Activated CD4-positive, CD25-positive, alpha-beta regulatory T cell treated with anti-CD3 and anti-CD28 coated beads, Interleukin-2, amount 50 U/mL, for 24 hours (primary cell): ENCODE measurements at places on chromosomes 12 and 14.

DNA sequence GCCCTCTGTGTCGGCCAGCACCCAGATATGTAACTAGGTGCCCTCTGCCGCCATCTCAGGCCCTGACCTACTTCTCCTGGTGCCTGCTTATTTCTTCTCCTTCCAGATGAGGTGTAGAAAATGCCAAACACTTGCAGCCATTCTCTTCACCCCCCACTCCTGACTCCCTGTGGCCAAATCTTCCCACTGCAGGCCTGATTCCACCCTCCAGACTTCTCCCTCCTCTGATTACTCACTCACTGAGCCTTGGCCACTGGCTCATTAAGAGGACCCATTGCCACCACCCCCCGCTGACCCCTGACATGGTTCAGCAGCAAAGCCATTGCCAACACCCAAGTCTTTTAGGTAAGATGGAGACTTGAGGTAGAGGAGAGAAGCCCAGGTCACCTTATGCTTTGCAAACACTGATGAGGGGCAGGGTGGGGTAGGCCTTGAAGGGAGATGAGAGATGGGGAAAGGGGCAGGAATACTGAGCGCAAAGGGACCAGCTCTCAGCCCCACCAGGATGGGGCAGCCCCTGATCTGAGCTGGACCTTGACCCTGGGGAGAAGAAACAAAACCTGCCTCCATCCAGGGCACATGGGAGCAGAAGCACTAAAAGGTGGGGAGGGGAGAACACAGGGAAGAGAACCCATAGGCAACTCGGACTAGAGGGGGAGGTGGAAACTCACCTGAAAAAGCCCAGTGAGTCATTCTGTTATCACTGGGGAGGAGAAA, 25.1 kb upstream of the ANO2 start:
- no peak for ATAC-seq

DNA sequence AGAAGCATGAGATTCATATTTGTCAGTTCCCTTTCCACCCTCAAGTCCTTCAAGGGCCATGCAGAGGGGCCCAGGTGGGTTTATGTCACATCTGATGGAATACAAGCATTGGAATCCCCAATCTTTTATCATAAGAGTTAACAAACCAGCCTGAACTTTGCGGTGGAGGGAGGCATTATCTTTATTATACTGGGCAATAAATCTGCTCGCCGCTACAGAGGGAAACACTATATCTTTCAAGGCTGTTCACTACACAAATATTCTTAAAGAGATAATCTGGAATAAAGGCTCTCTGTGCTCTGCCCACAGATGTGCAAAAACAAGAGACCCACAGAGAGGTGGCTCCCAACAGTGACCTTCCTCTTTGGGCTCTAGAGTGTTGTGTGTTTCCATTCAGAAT, 153.6 kb upstream of the PLEKHA5 start:
- no peak for ATAC-seq

- ATAC-seq, result no peak
These were observed 303.5 kb upstream of the NPAS3 start for GRCh38 chr14:32635061-32635719.

DNA sequence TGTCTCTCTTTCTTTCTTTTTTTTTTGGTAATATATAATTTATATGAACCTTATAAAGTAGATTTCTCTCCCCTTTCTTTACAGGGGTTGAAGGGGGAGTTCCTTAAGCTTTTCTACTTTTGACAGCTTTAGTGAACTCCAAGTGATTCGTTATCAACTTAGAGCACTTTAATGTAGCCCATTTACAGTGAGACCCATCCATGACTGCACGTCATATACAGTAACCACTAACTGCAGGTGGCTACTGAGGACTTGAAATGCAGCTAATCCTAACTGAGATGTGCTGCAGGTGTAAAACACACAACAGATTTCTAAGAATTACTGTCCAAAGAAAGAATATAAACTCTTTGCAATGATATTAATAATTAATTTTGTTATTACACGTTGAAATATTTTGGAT, 582 bp downstream of the LRRIQ1 start:
- no peak for ATAC-seq

DNA sequence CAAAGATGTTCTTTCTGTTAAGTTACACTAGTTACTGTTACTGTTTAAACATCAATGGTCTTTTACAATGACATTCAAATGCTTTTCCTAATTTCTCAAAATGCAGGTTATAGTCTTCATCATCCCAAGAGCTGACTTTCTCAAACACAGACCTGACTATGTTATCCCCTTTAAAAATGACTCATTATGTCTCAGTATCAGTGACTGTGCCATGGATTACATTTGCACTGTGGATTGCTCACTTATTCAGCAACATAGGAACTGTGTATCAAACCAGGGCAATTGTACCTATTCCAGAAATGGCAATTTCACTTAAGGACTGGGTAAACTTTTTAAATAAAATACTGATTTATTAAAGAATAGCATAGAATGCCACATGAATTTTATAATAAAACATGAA, 630.2 kb upstream of the NOVA1 start:
- ATAC-seq, result no peak

DNA sequence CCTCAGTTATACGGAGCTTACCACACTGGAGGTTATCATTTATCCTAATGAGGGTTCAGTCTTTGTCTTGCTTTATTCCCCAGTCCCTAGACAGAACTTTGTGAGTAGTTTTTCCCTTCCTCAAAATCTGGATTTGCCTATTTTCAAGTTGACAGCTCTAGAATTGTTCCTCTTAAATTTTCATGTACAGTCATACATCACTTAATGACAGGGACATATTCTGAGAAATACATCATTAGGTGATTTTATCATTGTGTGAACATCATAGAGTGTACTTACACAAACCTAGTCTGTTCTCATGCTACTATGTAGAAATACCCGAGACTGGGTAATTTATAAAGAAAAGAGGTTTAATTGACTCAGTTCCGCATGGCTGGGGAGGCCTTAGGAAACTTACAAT, 3.1 kb downstream of the PRKAB1 start:
- ATAC-seq, result peak; percentile 6

- ATAC-seq, result peak; percentile 23
These were observed 745 bp downstream of the CDCA4 start for GRCh38 chr14:105019861-105020814.

DNA sequence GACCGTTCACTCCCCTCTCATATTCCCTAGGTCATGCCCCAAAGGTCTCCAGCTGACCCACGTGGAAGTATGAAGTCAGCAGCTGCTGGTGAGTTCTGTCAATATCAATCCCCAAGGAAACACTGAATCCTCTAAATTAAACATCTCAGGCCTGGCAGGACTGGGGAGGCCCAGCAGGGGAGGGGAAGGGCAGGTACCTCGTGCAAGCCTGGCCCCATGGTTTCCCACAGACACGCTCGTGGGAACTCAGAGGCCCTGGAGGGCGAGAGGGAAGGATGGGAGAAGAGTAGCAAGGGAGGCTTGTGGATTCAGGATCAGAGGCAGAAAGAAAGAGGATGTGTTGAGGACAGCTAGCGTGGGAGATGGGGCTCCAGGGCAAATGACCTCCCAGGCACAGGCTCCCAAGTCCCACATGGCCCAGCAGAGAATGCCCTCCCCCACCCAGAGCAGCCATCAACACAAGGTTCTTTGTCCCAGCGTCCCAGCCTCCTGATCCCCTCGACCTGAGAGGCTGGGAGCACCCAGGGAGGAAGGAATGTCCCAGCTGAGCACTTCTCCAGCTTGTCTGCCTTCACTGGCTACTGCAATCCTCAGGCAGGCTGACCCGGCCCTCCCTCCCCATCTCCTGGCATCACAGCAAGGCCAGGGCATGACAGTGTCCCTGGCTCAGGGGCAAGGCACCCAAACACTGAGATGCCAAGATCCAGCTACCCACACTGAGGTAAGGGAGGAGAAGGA, 20.1 kb upstream of the RPLP0 start:
- no peak for ATAC-seq

DNA sequence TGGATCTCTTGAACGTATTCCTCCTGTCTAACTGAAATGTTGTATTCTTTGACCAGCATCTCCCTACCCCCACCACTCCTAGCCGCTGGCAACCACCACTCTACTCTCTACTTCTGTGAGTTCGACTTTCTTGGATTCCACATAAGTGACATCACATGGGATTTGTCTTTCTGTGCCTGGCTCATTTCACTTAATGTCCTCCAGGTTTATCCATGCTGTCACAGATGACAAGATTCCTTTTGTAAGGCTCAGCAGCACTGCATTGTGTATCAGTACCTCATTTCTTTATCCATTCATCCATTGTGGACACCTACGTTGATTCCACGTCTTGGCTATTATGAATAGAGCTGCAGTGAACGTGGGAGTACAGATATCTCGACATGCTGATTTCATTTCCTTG, 10.5 kb downstream of the PRKAB1 start:
- ATAC-seq, result no peak

DNA sequence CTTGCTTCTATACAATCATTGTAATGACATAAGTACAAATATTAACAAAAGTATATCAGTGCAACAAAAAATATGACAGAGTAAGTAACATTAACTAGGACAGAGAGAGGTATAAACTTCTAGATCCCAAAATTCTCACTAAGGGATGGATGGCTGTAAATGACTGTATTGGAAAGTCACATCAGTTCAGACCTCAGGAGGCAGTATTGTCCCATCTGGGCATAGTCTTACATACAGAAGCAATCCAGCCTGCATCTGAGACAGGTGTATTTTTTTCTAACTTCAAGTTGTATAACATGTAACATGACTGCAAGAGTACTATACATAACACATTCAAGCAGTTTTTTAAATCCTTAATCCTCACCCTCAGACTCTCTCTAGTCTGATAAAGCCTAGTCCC, 99.0 kb downstream of the GARIN6 start:
- no peak for ATAC-seq

- ATAC-seq, result peak; percentile 3
These were observed 7.1 kb downstream of the ZFP36L1 start for GRCh38 chr14:68785534-68786490.

DNA sequence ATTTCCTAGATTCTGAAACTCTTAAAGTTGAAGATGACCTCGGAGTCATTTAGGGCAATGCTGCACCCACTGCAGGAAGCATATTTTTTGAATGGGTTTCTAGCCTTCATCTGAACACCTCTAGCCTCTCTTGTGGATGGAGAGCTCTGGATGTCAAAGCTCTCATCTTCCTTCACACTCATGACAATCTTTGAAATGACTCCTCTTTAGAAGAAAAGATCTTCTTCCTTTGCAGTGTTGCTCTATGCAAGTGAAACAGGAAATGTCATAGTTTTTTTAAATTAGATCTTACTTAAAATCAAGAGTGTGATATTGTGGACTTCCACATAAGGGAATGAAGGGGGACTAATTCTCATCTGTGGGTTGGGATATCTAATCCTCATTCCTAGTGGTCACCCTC, 86.3 kb upstream of the GRIP1 start:
- no peak for ATAC-seq

- ATAC-seq, result no peak
These were observed 158.2 kb upstream of the RGS6 start for GRCh38 chr14:71773898-71774481.

- no peak for ATAC-seq
These were observed 53.0 kb upstream of the RPH3A start for GRCh38 chr12:112738531-112738930.

- ATAC-seq, result no peak
These were observed 137.3 kb upstream of the RTL1 start for GRCh38 chr14:101040538-101041442.

- no peak for ATAC-seq
These were observed 373.1 kb upstream of the DDHD1 start for GRCh38 chr14:53526200-53526599.

DNA sequence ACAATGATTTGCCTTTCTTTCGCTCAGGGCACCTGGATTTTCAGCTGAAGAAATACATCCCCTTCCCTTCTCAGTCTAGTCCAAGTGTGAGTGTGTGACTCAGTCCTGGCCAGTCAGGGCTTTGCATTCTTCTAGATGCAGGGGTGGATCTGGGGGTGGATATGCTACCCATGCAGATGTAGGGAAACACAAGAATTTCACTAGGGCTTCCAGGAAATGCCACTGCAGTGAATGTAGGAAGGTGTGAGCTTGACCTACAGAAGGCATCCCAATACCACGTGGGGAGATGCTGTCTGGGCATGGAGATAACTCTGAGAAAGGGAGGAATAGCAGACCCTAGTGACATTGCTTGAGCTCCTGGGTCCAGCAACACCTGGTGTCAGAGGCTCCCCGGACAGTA, 404.2 kb downstream of the GLT1D1 start:
- ATAC-seq, result no peak

DNA sequence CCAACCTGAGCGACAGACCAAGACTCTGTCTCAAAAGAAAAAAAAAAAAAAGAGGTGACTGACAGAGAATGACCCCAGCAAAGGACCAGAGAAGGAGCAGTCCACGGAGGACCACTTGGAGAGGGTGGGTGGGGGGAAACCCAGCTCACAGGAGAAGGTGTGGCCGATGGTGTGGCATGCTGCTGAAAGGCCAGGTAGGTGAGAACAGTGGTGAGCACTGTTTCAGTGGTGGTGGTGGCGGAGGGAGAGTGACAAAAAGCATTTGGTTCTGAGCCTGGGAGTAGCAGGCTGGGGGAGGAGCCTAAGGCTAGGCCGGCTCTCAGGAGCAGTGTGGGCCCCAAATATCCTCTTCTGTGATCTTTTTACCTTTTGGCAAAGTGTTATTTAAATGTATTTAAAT, 63.8 kb downstream of the IRF2BPL start:
- ATAC-seq, result no peak
